ENCODE measurements at places on chromosomes 3 and 15.
A peak's percentile ranks its signal among the peaks of the same experiment; 100 is the strongest.

DNA sequence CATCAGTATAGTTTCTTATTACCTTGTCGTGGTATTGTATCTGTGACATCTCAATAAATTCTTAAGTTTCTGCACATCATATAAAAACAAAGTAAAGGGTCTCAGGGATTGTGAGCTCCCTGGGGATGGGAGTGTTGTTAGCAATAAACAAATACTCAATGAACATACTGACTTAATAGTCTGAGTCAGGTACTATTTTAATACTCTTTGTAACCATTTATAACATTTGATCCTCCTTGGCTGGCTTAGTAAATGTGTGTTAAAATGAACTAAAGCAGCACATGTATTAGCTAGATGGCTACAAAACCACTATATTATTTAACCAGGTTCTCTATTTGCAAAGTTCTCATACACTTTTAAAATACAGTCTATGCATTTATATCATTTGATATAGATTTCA, 1.8 kb downstream of the ICE2 start:
- DNase-seq: no peak

DNA sequence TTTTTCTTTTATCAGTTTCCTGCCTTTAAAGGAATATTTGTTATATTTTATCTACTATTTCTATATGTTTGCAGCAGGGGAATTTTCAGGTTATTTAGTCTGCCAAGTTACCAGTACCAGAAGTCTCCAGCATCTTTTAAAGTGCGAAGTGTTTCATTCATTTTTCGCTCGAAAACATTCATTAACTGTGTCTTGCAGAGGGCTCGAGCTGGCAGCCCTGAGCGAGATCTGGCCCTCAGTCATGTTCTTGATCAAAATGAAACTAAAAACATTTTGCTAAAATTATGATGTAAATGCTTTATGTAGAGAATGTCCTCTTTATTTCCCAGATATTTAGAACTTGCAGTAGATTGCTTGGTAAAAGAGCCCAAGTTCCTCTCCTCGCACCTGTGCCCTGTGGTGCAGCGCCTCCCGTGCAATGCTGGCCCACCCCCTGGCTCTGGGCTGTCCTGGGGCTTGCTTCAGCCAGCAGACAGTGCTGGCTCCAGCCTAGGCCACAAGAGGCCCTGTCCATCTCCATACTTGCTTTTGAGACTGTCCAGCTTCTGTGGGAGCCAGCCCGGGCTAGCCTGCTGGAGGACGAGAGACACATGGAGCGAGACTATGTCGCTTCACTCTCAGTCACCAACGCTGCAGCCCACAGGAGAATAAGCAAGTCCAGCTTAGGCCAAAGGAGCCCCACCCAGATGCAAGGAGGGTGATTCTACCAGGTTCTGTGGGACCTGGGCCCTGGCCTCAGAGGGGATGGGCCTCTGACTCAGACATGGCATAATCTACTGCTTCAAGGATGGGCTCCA, 71.9 kb upstream of the PRR23E start:
- DNase-seq: peak; percentile 17

- DNase-seq: no peak
Observed at GRCh38 chr3:151873398-151873797, at the start of gene SUCNR1. SUCNR1 (plus strand) TSS chr3:151873643; CDS start chr3:151879893, 6,250 bp downstream.

- DNase-seq: no peak
Observed at GRCh38 chr3:99472385-99472784, 166.0 kb upstream of the COL8A1 start.

GRCh38 chr15:73993211-73993994, 1.1 kb upstream of the PML start:
- DNase-seq: no peak

- no peak for DNase-seq
Observed at GRCh38 chr3:140708815-140709214, 31.0 kb downstream of the TRIM42 start.

DNA sequence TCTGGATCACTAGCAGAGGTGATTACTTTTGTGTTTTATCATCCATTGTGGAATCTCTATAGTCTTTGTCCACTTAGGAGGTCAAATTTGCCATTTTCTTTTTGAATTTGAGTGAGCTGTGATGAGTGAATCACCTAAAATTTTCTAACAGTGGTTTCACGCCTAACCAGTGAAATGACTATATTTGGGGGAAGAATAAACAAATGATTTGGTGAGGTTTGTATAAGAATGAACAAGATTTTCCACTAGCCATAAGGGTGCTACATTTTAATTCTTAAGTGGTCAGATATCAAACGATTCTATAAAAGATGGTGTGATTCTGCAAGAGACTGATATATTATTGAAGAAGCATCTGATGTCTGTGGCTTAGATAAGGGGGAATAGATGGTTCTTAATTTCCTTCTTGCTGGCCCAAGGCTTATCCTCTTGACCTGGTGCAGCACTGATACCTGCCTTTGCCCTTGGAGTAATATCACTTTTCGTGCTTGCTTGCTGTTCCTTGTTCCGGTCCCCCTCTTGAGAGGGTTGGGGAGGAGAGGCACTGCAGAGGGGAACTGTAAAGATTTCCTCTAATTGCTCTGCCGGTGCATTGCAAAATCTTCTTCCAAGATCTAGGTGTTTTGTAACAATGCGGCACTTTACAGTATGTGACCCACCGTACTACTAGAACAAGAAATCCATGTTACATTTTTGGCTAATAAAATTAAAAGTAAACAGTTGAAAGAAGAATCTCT, 14.5 kb downstream of the C3orf20 start:
- no peak for DNase-seq

DNA sequence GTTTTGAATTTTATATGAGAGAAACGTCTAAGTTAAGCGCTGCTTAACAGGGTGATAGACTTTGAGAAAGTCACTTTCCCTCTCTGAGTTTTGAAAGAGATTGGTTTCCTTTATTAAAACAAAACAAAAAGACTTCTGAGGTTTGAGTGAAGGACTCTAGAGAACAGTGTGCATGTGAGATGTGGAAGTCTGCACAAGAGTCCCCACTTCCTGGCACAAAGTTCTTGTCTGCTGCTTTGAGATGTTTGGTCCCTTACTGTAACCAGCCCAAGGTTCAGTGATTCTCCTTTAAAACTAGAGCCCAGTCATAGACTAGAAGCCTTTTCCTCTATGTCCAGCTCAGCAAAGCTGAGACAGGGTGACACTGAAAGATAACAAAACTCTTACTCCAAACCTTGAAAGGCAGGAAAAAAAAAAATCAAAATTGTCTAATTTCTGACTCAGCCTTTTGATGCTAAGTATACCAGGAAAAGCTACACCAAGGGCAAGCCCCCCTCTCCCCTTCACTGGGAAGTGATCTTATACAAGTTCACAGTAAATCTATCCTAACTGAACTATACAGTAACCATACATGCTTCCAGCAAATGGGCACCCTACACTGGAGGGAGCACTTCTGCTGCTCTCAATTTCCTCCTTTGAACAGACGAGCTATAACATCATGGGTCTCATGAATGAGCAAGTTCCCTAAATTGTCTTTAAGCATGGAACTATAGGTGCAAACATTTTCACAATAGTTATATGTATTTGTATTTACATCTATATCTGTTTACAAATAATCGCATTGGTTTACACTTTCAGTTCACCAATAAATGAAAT, 2.3 kb downstream of the POPDC2 start:
- no peak for DNase-seq

GRCh38 chr3:47313341-47314055, 30.8 kb downstream of the KLHL18 start:
- no peak for DNase-seq

- no peak for DNase-seq
Observed at GRCh38 chr3:124347418-124347817, 355.5 kb upstream of the ROPN1 start.

- no peak for DNase-seq
Observed at GRCh38 chr15:64923546-64923945, 11.8 kb downstream of the ANKDD1A start.

DNA sequence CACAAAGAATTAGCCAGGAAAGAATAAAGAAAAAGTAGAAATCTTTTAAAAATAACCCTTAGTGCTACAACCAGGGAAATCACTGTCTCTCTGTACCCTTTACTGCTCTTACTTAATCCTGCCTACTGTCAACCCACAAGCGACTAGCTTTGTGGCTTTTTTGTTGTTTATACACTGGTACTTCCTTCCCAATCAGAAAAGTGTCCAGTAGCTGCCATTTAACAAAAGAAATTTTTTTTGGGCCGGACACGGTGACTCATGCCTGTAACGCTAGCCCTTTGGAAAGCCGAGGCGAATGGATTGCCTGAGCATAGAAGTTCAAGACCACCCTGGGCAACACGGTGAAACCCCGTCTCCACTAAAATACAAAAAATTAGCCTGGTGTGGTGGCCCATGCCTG, 13.8 kb upstream of the FAM219B start:
- DNase-seq: no peak

DNA sequence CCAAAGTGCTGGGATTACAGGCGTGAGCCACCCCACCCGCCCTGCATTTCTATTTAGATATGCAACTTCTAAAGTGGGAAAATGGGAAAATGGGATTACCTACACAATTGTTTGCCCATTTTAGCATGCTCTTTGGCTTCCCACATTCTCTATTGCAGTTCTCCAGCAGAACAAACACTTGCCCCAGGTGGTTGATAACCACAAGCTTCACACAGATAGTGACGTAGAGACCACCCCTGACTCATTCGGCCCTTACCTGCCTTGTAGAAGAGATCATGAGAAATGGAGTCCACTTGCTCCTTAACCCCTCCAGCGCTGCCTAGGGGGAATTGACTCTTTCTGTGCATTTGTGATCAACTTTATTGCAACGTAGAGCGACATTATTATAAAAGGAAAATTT, 83.2 kb upstream of the RAP2B start:
- no peak for DNase-seq
